HS-27A (cell line): ENCODE measurements at places on chromosomes 16 and 17.

- no peak for DNase-seq
Measured at GRCh38 chr16:53515811-53516210, 12.8 kb upstream of the AKTIP start.

DNA sequence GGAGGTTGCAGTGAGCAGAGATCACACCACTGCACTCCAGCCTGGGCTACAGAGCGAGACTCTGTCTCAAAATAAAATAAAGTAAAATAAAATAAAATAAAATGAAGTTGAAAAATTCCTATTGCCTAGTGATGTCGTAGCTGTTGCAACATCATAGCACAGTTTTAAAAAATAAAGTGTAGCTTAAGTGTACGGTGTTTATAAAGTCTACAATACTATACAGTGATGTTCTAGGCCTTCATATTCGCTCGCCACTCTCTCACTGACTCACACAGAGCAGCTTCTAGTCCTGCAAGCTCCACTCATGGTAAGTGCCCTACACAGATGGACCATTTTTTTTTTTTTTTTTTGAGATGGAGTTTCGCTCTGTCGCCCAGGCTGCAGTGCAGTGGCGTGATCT is 43.5 kb upstream of the MNT start:
- no peak for DNase-seq

DNA sequence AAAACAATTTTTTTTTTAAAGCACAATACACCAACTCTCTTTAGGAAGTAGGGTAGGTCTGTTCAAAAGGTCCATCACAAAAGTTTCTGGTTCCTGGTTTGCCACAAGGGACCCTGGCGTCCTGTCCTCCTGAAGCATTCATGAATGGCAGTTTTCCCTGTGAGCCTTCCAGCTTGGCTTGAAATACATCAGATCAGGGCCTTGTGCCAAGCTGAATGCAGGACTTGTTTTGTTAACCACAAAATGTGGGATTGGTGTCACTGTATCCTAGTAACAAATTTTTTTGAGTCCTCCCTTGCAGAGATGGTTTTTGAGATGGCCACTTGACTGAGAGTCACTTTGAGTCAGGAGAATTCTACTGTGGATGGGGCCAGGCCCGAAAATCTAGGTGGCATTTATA is 3.9 kb downstream of the GNAO1 start:
- no peak for DNase-seq

DNA sequence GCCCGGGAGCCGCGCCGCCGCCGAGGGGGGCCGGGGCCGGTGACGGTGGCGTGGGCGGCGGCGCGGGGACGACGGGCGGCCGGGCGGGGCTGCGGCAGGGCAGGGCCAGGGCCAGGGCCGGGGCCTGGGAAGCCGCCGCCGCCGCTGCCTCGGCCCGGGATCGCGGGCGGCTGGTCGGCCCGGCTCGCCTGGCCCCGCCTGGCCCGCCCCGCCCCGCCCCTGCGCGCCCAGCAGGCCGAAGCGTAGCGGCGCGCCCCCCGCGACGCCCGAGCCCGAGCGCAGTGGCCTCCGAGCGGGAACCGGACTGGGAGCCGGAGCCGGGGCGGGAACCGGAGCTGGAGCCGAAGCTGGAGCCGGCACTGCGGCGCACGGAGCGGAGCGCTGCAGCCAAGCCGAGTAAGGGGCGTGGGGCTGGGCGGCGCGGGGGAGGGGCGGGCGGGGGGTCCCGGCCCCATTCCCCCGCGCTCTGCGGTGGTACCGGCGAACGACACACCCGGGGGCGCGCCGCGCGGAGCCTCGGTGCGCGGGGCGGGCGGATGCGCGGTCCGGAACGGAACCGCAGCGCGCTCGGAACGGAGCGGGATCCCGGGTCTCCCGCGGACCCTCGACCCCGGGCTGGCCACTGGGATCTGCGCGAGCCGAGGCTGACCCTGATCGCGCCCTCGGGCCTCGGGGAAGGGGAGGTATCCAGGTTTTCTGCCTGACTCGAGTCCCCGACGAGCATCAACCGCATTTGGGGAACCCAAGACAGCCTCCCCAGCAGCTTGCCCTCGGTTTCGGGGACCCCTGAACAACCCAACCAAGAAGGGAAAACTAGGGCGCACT is at the start of gene BEAN1:
Gene BEAN1, plus strand, starts transcription at position 260 of the 825 bp plus-strand sequence. CDS start 10,382 bp downstream, outside the sequence.
- no peak for DNase-seq
